ENCODE measurements at places on chromosomes 2 and 18.

DNA sequence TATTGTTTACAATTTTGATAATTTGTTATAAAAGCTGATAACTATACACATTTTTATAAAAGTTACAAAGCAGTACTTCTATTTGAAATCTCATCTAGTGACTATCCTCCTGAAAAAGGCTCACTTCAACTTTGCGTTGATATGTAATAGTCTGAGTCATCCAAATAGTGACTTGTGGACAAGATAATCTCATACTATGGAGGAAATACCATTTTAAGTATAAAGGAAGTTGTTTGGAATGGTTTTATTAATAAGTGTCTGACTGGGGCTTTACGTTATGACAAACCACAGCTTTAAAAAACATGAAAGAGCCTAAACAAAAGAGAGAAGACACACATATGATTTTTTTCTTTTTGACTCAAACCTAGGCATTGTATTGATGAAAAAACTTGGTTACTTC is 272.3 kb upstream of the COL3A1 start:
- no peak for DNase-seq

DNA sequence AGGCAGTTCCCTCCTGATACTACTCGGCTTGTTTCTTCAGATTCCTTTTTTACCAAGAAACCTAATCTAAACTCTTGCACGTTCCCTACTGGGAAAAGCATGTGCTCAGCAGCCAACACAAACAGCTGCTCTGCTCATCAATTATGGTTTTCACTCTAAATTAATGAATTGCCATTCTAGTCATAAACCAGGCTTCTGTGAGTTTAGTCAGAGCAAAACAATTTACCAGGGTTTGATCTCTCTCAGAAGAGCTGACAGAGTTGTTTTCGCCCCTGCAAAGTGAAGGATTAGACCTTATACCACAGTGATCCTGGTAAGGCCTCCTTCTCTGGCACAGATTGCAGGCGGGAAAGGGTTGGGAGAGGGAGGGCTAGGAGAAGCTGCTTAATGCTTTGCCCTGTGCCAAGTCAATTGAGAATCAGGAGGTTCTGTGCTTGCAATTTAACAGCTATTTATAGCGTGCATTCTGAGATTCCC is 57.2 kb downstream of the REEP1 start:
- DNase-seq: no peak

DNA sequence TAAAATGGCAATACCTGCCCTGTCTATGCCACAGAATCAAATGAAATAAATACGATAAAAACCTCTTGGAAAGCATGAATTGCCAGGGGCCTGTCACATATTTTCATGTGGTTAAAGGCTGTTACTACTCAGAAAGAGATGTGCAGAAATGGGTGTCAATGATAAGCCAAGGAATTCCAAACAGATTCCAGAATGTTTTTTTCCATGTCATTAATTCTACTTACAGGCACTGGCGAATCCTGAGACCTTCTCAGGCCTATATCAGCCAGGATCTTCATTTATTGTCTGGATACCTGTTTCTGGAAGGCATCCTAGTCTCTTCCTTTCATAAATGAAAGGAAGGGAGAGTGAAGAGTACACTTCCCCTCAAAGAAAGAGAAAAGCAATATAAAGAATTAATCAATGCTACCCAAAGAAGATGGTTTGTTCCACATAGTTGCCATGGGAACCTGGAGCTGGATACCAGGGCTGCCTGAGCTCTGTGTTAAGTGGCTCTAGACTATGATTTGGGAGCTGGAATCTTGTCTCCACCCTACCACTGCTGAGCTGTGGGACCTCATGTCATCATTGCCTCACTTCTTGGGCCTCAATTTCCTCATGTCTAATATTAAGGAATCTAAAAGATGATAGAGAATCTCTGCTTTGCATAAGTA is 335.1 kb upstream of the SKOR2 start:
- DNase-seq: no peak

- DNase-seq: no peak
Measured at GRCh38 chr2:8518979-8519668, 162.7 kb upstream of the ID2 start.

DNA sequence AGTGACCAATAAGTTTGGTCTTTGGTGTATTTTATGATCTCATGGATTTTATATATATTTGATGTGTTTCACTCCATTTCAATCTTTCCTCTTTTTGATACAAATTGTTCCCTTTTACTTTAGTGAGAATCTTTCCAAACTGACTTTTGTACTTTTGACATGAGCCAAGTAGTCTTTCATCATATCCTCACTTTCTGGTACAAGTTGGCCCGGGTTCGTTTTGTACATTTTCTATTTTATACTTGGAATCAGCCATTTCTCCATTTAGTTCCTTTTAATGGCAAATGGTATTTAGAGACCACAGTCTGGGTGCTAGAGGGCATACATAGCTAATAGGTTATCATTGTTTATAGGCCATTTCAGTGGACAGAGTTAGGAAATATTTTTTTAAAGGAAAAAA is 147.9 kb upstream of the MYO3B start:
- DNase-seq: no peak

- no peak for DNase-seq
Measured at GRCh38 chr2:204705243-204705932, 160.1 kb downstream of the PARD3B start.

GRCh38 chr2:70981866-70982810 is 3.7 kb downstream of the ANKRD53 start:
- DNase-seq: no peak

- DNase-seq: no peak
Measured at GRCh38 chr2:100106460-100106859, 35.9 kb downstream of the AFF3 start.

DNA sequence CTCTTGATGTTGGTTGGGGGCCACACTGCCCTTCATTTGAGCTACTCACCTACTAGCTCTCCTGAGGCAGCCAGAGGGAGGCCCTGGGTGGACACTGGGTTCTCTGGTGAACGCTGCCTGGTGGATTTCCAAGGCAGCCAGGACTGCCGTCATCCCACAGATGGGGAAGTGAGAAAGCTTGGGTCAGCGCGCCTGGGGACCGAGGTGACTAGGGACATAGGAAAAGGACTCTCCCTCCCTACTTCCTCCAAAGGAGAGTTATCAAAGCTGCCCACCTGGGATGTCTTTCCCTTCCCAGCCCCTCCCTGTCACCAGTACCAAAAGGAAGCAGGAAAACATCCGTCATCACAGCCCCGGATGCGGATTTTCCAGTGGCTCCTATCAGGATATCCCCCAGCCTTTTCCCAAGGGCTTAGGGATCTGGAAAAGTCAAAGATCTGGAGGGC is 3.8 kb upstream of the SEMA4C start:
- DNase-seq: no peak

DNA sequence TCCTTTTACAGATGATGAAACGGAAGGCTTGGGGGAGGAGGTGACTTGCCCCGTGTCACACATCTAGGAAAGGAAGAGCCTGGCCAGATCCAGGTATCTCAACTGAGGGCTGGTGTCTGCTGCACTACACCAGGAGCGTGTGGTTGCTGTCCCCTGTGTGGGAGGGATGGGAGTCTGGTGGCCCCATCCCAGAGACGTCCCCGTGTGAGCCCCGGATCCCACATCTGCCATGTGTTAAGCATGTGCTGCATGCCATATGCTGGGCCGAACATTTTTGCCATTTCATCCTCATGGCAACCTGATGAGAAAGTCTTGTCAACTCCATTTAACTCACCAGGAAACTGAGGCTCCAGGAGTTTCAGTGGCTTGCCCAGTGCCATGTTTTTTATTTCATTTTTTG is 4.2 kb downstream of the GAREM2 start:
- DNase-seq: no peak

DNA sequence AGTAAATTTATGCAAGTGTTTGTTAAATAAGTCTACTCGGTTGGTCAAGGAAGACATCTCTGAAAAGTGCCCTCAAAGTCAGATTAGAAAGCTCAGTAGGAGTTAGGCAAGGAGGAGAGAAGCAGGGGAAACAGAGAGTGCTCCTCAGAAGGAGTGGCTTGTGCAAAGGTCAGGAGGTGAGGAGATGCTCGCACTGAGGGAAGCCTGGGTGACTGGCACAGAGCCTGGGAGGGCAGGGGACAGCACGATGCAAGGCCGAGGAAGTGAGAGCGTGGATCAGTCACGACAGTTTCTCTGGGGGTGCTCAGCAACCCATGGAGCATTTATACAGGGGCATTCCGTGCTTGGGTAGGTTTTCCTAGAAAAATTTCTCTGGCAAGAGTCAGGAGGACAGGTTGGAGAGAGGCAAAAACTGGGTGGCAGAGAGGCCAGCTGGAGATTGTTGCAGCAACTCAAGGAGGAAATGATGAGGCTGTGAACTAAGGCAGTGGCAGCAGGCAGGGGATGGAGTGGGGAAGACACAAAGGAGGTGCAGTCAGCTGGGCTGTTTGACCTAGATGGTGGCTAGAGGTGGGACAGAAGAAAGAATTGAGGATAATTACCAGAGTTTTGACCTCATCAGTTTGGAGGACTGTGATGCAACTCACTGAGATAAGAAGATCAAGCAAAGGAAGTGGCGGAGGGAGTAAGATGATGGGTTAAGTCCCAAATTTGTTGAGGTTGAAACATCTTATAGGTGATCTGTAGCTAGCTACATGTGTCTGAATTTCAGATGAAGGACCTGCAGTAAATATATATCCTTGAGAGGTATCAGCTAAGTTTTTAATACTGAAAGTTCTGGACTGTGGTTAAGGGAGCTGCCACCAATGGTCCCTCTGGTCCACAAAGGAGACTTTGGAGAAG is 52.4 kb downstream of the BCL2 start:
- no peak for DNase-seq

- DNase-seq: no peak
Measured at GRCh38 chr18:68244786-68245185, 470.1 kb downstream of the TMX3 start.

- no peak for DNase-seq
Measured at GRCh38 chr2:21443494-21444105, 319.8 kb downstream of the TDRD15 start.

- no peak for DNase-seq
Measured at GRCh38 chr18:75777630-75778029, 350.1 kb upstream of the SMIM21 start.

- DNase-seq: no peak
Measured at GRCh38 chr2:27705851-27706622, 42.3 kb downstream of the SLC4A1AP start.

DNA sequence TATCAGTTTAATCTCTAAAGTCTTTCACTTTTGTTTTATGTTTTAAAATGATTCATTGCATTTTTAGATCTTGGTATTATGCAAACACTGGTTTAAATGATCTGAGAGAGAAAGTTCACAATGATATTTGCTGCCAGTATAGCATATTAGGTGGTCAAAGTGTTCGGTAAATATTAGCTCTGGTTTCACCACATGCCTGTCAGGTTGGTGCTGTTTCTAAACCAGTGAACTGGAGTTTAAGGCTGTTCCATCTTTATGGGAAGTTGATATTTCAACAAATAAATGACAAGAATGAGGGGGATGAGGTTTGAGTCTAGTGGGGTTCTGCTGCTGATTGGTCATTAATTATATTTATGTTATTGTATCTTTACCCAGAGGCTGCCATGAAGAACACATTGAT is 436.4 kb downstream of the DCDC2C start:
- no peak for DNase-seq

DNA sequence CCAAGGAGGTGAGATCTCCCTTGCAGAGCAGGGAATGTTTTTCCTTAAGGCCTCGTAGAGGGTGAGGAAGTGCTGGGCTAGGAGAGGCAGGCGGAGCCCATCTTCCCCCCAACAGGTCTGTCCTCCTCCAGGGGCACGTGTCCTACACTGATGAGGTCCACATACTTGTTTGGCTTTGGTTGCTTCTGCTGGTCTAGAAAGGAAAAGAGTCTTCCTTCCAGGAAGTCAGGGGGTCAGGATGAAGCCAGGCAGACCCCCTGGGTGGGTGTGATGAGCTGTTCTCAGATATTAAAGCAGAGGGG is 6.0 kb downstream of the SH3BP4 start:
- DNase-seq: no peak

Data from stimulated activated CD4-positive, alpha-beta T cell treated with anti-CD3 and anti-CD28 coated beads, Interleukin-15, amount 100 ng/mL, for 24 hours (primary cell).